ENCODE measurements at places on chromosomes 2 and 18. TPM values are rescaled to one million over a fixed set of nuclear protein-coding genes. Genes with fewer than 3 reads are reported as not detected.

DNA sequence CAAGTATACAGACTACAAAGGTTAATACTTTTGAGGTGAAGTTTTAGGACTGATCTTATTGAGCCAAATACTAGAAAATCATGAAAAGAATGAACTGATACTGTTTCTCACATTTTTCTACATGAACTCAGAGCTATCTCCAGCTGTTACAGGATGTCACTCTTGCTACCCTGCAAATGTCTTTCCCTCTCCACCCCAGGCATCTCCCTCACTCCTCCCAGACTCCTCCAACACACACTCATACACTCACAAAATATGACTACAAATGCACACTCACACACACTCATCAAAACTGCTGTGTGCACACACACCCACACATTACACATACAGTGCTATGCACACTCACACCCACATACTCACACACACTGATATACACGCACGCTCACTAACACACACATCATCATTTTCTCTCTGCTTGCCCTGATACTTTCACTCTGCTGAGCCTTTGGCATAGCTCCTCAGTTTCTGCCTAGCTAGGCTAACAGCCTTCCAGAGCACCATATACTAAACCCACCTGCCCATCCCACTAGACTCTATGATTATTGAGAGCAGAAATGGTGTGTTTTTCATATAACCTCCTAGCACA is 273.3 kb downstream of the CD226 start:
- no peak for DNase-seq
- H3K4me1 ChIP-seq = peaks cover 2% of the 10 kb centered on the region

DNA sequence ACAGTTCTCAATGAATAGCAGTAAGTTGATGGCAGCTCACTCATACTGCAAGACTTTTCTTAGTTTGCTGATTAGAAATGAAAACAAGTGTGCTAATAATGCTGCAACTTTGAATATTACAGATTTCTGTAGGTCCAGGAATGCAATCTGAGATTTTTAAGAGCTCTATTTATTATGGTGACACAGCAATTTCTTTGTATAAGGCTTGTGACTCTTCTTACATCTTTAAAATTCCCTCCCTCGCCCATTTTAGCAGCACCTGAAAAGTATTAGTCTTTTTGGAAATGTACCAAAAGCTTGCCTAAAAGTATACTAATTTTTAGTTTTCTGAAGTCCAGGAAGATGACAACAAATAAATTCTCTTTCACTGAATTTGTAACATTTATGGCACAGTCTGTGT is 4.4 kb upstream of the HTR2B start:
- no peaks in the 10 kb centered on the region for H3K36me3 ChIP-seq
- H3K4me1 ChIP-seq = peaks cover 4% of the 10 kb centered on the region
- no peak for DNase-seq
- H3K27ac ChIP-seq = no peak overlapping the region
- H3K4me3 ChIP-seq = no peak overlapping the region

DNA sequence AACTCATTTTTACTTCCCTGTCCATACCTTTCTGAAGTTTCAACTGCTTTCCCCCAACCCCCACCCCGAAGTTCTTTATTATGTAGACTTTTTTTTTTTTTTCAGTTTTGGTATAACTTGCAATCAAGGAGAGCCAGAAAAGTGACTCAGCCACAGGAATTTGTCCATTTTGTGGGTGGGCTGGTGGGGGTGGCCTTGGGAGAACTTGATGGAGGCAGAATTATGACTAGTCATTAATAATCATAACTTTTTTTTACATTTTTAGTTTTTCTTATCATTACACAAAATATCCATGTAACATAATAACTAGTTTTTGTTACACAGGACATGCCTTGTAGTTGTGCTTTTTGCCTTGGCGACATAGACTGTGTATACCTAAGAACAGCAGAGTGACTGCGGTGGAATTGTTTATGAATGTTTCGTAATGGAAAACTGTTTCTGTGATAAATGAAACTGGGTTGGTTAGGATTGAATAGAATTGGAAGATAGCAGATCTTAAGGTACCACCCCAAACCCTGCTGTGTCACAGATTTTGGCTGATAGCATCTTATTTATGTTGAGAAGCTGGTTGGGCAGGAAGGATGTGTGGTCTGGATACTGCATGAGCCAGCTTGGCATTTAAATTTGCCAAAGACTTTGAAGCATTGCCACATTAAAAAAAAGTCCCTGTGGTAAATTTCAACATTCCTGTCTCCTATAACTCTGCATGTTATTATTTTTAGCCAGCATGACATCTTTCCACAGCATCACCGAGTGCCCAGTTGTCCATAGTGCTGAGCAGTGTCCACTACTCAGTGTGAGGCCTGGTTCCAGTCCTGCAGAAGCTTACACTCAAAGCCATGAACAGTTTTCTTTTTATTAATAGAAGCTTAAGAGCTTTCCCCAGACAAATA is 30.7 kb downstream of the LYPD6B start:
- no peak overlapping the region for H3K4me3 ChIP-seq
- H3K27ac ChIP-seq = no peak overlapping the region
- H3K4me1 ChIP-seq = peaks cover 6% of the 10 kb centered on the region
- H3K36me3 ChIP-seq = no peaks in the 10 kb centered on the region
- H3K27me3 ChIP-seq = no peaks in the 10 kb centered on the region
- DNase-seq = no peak

GRCh38 chr2:241422350-241422749 is 66.3 kb downstream of the FARP2 start:
- H3K4me3 ChIP-seq = no peak overlapping the region
- H3K27me3 ChIP-seq = no peaks in the 10 kb centered on the region
- H3K27ac ChIP-seq = no peak overlapping the region
- DNase-seq = no peak
- no peaks in the 10 kb centered on the region for H3K4me1 ChIP-seq

DNA sequence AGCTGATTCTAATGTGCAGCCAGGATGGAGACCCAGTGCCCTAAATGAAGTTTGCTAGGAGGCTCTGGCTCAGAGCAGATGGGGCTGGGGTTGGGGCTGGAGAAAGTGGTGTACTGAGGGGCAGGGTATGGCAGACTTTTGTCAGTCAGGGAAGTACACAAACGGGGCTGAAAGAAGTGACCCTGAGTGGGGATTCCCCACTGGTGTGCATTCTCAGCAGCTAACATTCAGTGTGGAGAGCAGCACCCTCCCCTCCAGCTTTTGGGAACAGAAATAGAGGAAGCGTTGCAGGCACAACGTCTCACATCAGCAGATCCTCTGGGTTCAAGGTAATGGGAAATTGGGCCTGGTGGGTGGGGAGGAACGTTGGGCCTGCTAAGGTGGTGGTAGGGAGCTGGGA is 89.1 kb upstream of the GCFC2 start:
- H3K4me1 ChIP-seq = peaks cover 3% of the 10 kb centered on the region
- no peak overlapping the region for H3K27ac ChIP-seq

DNA sequence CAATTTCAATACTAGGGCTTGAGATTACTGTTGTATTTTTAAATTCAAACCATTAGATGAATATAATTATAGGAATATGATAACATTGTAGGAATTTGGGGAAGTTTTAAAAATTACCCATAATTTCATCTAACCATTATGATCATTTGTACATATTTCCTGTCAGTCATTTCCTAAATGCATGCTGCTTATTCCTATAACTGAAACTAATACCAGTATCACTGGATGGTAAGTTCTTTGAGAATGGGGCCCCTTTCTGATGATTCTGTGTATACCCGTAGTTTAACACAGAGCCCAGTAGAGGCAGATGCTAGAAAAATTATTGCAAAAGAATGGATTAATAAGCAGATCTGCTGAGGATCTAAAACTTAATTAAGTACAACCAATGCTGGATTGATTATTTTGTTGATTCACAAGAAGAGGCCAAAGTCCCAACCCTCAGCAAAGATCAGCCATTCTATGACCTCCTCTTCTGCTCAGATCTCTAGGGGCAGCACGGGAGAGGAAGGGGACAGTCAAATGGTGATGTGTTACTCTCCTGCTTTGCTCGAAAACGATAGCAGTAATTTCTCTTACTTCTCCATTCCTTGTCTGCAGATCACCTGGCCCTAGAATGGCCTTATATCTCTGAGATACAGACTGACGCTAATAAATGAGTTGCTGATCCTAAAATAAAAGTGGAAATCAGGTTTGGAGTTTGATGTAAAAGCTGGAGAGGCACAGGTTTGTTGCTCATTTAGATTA is 69.5 kb upstream of the PELI1 start:
- no peak overlapping the region for H3K27ac ChIP-seq
- peaks cover 1% of the 10 kb centered on the region for H3K27me3 ChIP-seq
- no peaks in the 10 kb centered on the region for H3K36me3 ChIP-seq

Gene TCF23
- not detected for polyA plus RNA-seq

- H3K4me1 ChIP-seq = peaks cover 1% of the 10 kb centered on the region
- no peak overlapping the region for H3K4me3 ChIP-seq
- H3K36me3 ChIP-seq = no peaks in the 10 kb centered on the region
- no peak for DNase-seq
- no peaks in the 10 kb centered on the region for H3K27me3 ChIP-seq
- H3K27ac ChIP-seq = no peak overlapping the region
Measured at GRCh38 chr18:9184998-9185613, 48.5 kb downstream of the ANKRD12 start.

DNA sequence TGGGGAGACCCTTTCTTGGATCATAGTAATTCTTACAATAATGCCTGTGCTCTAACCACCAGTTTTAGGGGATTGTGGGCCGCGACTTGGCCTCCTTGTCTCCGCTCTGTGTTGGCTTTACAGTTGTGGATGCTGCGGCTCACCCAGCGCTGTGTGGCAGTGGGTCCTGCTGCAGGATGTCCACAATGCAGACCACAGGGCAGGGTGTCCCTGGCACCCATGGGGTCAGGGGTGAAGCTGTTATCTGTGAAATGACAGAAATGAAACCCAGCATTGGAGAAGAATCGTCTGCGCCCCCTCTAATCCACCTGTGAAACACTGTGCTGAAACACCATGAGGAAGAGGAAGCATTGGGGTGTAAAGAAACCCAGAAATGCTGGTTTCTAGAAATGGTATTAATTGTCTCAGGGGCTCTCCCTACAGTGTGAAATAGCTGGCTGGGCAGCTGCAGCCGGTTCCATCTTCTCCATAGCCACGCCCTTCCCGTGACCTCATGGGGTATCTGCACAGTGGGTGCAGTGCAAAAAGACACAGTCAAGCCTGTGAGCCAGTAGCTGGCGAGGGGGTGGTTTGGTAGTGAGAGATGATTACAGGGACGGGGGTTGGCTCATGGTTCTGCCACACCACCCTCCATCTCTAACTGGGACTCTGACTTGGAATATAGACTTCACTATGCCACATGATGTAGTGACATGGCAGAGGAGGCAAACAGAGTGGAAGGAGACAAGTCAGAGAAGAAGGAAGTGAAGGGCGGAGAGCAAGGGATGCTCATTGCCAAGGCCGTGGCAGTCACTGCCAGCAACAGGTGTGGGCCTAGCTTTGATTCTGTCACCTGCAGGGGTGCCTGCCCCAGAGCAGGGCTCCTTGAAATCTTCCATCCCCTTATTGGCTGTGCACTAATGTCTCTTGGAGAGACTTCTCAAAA is 16.2 kb downstream of the INPP4A start:
- no peaks in the 10 kb centered on the region for H3K27me3 ChIP-seq
- H3K4me1 ChIP-seq = peaks cover under 1% of the 10 kb centered on the region
- H3K27ac ChIP-seq = no peak overlapping the region
- H3K4me3 ChIP-seq = no peak overlapping the region
- peak; percentile 66 for DNase-seq

- H3K36me3 ChIP-seq = no peaks in the 10 kb centered on the region
- H3K27me3 ChIP-seq = no peaks in the 10 kb centered on the region
- DNase-seq = no peak
- H3K4me3 ChIP-seq = no peak overlapping the region
- no peaks in the 10 kb centered on the region for H3K4me1 ChIP-seq
- H3K27ac ChIP-seq = no peak overlapping the region
Measured at GRCh38 chr18:40864846-40865245, 1090.2 kb upstream of the PIK3C3 start.

Gene ESPNL
- polyA plus RNA-seq = 0.20 TPM

Gene CYP26B1
- polyA plus RNA-seq = 1.4 TPM

DNA sequence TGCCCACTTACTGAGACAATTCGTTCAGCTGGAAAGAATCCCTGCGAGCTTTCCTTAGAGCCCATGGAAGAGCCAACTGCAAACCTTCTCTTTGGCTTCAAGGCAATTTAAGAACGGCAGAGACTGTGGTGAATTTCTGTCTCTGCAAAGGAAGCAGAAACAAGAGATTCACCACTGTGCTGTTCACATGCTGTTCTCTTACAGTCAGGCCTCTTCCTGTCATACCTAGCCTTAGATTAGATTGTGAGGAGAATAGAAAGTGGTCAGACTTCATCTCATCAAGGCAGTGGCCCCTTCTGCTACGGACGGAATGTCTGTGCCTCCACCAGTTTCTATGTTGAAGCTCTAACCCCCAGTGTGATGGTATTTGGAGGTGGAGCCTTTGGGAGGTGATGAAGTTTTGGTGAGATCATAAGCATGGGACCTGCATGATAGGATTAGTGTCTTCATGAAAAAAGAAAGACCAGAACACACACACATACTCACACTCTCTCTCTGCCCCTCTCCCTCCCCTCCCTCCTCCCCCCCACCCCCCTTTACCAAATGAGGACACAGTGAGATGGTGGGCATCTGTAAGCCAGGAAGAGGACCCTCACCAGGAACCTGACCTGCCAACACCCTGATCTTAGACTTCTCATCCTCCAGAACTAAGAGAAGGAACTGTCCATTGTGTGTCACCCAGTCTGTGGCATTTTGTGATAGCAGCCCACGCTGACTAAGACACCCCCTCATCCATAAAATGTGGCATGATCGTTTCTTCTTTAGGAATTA is 45.6 kb upstream of the NRP2 start:
- H3K27me3 ChIP-seq = no peaks in the 10 kb centered on the region
- H3K4me1 ChIP-seq = no peaks in the 10 kb centered on the region
- H3K27ac ChIP-seq = no peak overlapping the region
- H3K36me3 ChIP-seq = no peaks in the 10 kb centered on the region

Gene GPAT2
- 3.5 TPM for polyA plus RNA-seq

DNA sequence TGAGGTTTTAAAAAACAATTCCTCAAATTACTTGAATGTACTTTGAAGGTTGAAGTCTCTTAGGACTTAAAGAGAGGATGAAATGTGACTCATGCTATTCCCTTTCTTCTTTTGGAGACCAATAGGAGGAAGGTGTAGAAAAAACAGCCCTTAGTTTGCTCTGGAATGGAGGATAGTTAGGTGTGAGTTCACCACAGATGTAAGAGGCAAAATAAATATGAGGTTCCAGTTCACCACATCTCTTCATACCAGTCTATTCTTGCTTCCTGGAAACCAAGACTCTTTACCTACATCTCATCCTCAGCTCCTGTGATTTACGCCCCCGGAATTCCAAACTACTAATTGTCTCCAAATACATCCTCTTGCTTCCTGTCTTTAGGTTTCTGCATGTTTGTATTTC is 77.5 kb upstream of the TTC21B start:
- H3K4me1 ChIP-seq = no peaks in the 10 kb centered on the region
- DNase-seq = no peak
- no peak overlapping the region for H3K4me3 ChIP-seq
- H3K36me3 ChIP-seq = no peaks in the 10 kb centered on the region
